Left lung (tissue), 14 donors: ENCODE measurements at places on chromosomes 3 and 15. TPM values are rescaled to one million over a fixed set of nuclear protein-coding genes. Genes with fewer than 3 reads are reported as not detected.

DNA sequence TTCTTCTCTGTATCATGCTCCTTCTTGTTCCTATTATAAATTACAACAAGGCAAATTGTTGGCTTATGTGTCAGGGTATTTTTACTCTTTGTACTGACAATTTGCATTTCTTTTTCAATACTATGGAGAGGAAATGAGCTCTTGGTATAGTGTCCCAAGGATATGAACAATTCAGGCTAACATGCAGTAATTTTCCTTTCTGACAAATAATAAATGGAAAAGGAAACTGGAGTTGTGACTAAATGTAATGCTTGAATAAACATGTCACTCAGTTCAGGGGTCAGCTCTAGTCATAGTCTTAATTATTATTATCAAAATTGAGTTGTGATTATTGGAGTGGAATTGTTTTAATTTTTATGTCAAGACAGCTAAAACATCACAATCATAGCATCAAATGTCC, 256.0 kb upstream of the ZPLD1 start:
- no peak for DNase-seq

GRCh38 chr3:187531831-187532230, 138.4 kb downstream of the SST start:
- DNase-seq = no peak

GRCh38 chr3:59192473-59192872, 142.6 kb upstream of the CFAP20DC start:
- DNase-seq = no peak

GRCh38 chr15:89704411-89704810, 13.8 kb downstream of the WDR93 start:
- DNase-seq = no peak

- DNase-seq = no peak
These were observed 46.6 kb upstream of the TNIK start for GRCh38 chr3:171506743-171507319.

DNA sequence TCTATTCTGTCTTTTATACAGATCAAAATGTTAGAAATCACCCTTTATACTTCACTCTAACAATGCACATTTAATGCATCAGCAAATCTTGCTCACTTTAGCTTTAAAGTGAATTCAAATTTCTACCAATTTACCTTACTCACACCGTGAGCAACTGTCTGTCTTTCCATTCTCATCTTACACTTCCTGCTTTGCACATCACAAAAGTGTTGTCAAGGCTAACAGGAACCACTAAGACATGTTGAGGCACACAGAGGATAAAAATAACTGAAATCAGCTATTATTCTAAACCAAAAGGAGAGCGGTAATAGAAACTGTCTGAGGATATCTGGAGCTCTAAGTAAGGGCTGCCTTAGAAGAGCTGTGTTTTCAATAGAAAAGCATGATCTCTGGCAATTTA, 519.9 kb downstream of the ZBBX start:
- DNase-seq = no peak

DNA sequence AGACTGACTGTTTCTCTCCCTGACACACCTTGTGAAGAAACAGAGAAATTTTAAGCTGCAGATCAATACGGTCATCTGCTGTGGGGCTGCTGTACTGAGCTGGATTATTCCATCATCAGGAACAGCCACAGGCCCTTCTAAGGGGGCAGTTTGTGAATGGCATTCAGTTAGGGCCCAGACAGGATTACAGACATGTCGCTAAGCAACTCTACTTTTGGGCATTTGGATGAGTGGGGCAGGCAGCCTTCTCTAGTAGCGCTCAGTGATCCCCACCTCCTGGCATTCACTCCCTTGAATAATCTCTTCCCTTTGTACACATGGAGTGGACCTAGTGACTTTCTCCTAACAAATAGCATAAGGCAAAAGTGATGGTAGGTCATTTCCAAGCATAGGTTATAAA, 144.4 kb upstream of the RARB start:
- DNase-seq = no peak

Gene RASL12
- polyA plus RNA-seq = 106 TPM

Gene ZBTB47
- 10.4 TPM for polyA plus RNA-seq

Gene RPL35A
- polyA plus RNA-seq = 2,074 TPM
